ENCODE measurements at places on chromosomes 3 and 15.

GRCh38 chr3:117411971-117412370, 702.4 kb downstream of the TUSC7 start:
- no peak for DNase-seq

GRCh38 chr15:81092559-81092902, 41.5 kb upstream of the CFAP161 start:
- DNase-seq: no peak

- DNase-seq: no peak
These were observed 29.7 kb upstream of the OR4F6 start for GRCh38 chr15:101773496-101774100.

DNA sequence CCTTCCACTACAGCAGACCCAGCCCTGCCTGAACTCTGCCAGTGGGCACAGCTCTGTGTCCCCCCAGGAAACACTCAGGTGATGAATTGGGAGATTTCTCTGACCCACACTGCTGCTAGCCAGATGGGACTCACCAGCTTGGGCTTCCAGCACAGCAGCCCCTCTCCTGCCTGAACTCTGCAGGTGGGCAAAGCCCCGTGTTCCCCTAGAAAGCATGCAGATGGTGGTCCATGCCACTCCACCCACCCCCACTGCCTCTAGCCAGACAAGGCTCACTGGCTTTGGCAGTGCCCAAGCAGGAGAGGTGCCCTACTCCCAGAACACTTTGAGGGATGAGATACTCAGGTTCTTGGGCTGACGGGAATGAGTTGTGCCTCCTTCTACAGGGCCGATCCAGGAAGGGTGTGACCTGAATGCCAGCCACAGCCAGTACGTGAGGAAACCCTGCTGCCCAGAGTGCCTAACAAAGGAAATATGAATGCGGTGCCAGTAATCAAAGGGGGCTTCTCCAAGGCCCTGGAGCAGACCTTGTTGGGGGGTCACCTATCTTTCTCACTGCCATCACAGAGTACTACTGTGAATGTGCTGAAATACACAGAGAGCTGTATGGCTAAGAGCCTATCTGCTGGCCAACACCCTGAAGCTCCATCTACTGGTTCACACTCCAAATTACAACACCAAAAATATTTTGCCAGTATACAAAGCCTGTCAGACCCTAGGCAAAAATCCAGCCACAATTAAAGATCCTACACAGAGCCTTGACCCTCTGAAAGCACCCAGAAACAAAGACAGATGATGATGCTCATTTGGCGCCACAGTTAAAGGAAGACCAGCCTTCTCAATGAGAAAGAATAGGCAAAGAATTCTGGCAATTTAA, 61.9 kb downstream of the BTLA start:
- DNase-seq: peak; percentile 38

- DNase-seq: no peak
These were observed 148.8 kb downstream of the ALDH1A2 start for GRCh38 chr15:57916695-57917094.

DNA sequence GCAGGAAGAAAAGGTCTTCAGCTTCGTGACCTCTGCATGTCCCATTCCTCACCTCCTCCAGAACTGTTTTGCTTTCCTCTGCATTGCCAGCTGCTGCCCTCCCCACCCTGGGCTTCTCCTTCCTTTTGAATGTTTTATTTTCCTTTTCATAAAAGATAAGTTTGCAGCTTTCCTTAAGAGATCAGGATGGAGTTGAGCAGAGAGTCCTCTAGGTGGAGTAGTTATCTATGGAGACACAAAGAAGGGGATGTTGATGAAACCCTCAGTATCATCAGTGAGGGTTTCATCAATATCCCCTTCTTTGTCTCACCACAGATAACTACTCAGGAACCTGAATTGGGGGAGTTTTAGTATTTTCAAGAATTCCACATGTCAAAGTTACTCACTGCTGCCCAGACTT, 19.0 kb upstream of the SLC25A36 start:
- DNase-seq: no peak

DNA sequence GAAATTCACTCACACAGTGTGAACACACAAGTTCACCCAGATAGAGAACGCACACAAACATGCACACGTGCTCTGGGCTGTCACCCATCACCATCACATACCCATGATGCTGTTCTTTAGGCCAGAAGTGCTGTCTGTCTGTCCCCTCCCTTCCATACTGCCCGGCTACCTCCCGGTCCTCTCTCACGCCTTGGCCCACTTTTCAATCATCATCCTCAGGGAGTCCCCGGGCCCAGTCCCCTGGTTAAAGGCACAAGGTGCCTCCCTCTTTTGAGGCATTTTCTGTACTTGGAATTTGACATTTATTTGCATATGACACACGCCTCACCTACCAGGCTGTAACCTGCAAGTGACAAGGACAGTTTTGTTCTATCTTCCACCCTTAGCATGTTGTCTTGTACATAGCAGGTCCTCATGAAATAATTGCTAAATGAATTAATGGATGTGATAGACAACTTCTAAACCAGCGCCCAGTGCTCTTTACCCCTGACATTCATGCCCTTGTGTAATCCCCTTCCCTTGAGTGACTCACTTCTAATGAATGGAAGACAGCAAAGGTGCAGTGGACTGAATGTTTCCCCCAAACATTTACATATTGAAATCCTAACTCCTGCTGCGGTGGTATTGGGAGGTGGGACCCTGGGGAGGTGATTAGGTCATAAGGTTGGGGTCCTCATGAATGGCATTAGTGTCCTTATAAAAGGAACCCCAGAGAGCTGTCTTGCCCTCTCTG, 73.9 kb upstream of the ADPGK start:
- no peak for DNase-seq

All from SW 1271 (cell line).